ENCODE measurements at places on chromosomes 11 and 22.

GRCh38 chr11:1505480-1505879, 18.9 kb upstream of the MOB2 start:
- DNase-seq: no peak

DNA sequence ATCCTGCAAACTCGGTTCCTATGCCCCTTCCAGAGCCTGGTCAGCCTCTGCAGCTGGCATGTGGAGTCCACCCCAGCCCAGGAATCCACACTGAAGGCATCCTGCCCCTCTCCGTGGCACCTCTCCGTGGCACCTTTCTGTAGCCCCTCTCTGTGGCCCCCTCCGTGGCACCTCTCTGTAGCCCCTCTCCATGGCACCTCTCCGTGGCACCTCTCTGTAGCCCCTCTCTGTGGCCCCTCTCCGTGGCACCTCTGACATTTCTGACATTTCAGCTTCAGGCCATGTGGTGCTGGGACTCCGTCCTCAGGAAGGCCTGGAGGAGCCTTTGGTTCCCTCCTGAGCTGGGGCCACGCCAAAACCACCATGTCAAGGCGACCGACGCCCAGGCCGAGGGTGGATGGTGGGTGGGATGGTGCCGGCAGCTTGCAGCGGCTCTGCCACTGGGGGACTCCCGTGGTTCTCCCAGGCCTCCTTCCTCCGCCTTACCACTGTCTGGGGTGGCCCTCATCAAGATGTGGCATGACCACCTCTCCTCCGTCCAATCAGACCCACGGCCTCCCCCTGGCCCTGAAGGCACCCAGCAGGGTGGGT, 1518.5 kb downstream of the BRD1 start:
- no peak for DNase-seq

- DNase-seq: peak; percentile 65
These were observed 55.8 kb upstream of the RRAS2 start for GRCh38 chr11:14414470-14415461.

- no peak for DNase-seq
These were observed 54.2 kb downstream of the LGR4 start for GRCh38 chr11:27418356-27418755.

DNA sequence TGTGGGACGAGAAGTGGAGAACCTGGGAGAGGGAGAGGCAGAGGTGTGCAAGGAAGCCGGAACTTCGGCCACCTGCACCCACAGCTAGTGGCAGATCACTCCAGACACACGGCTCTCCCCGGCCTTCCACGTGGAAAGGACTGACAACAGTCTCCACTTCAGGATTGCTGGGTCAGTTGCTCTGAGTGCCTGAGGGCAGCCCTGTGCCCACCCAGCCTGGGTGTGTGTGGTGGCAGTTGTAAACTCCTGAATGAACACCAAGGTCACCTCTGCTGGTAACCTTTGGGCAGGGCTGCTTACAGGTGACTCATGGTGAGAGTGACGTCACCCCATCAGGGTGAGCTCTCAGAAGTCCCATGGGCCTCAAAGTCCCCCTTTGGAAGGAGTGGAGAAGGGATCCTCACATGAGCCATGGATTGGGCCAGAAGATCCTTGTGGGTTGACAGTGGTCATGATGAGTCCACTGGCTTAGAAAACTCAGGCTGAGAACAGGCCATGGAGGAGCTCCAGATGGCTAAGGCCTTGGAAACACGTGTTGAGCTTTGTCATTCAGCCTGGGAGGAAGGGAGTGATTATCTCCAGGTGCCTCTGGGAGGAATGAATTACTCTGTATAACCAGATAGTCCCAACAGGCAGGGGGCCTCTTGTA, 71.3 kb downstream of the BCR start:
- DNase-seq: no peak

DNA sequence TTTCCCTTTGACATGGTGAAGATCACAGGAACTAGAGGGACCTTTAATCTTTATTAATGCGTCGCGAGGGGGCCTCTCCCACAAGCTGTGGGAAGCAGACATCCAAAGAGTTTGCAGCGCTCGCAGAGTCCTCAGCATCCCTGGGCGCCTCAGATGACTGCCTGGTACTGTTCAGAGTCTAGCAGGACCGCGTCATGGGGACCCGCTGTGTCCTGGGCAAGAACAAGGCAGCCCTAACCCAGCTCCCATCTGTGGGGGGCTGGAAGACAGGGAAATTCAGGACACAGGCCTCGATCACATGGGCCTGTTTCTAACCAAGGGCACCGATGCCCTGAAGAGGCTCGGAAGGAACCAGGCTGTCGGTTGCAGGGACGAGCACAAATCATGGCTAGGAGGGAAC, 40.0 kb downstream of the CACNG2 start:
- no peak for DNase-seq

- no peak for DNase-seq
These were observed 54.5 kb upstream of the BMAL1 start for GRCh38 chr11:13223112-13223511.

DNA sequence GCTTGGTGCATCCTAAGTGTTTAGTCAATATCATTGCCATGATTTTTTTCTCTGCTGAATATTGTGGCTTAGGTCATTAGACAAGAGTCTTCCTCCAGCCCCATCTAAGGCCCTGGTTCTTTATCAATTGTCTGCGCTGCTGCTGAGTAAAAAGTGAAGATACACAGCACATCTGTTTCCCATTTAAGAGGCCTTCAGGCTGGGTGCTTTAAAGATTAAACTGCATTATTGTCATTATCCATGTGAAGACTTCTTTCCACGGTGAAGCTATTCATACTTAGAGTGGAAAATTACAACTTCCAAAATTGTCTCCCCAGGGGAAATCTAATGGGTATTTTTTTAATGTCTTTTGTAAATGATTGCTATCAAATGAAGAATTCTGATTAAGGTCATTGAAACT, 719.8 kb upstream of the LRRC4C start:
- no peak for DNase-seq

GRCh38 chr11:71240061-71240690, 12.2 kb downstream of the SHANK2 start:
- DNase-seq: no peak

- no peak for DNase-seq
These were observed 79.4 kb downstream of the ATM start for GRCh38 chr11:108302121-108302785.

DNA sequence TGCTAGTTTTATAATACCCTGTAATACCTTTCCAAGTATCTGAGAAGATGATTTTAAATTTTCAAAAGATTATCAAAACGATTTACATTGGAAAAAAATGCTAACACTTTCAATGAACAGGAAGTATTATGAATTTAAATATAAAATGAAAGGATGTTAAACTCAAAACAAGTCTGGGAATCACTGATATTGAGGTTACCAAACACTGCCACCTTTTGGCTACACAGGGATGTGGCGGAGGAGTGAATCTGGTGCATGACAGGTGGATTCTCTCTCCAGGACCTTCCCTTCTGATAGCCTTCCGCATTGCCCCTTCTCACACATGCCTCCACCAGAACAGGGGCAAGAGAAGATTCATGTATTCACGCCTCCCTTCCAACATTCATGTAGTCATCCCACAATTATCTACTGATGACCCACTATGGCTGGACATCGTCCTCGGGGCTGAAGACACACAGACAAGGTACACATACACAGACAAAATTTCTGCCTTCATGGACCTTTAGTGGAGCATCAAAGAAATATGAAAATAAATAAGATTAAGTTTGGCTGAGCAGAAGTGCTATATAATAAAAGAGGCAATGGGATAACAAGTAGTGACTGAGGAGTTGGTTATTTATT, 34.7 kb downstream of the ATG16L2 start:
- DNase-seq: no peak

- no peak for DNase-seq
These were observed 322.7 kb downstream of the BLID start for GRCh38 chr11:121793291-121793690.

- DNase-seq: no peak
These were observed 12.4 kb downstream of the SEC14L3 start for GRCh38 chr22:30459181-30460052.

DNA sequence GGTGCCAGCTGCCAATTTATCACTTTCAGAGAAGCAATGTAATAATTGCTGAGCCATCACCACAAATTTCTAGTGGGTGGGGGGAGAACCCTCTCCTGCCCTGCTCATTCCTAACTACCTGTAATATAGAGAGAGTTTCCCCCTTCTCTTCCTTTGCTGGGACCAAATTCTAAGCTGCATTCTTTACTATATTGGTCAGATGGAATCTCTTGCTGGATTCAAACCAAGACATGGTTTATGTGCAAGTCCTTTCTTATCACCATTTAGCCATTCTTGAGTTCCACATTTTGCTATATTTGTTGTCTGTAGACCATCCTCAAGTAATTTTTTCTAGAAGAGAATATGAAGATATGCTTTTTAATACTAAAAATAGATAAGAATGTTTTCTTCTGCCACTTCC, 452.1 kb downstream of the MN1 start:
- DNase-seq: no peak

Data from stimulated activated CD4-positive, alpha-beta T cell treated with anti-CD3 and anti-CD28 coated beads, TNF-alpha, amount 100 ng/mL, for 48 hours (primary cell).